Kasumi-1 (cell line): ENCODE measurements at places on chromosomes 6 and 20.

GRCh38 chr6:139587469-139587868, 213.0 kb upstream of the CITED2 start:
- DNase-seq, result no peak

- DNase-seq, result no peak
These were observed 284.7 kb downstream of the CDH26 start for GRCh38 chr20:60242836-60243505.

DNA sequence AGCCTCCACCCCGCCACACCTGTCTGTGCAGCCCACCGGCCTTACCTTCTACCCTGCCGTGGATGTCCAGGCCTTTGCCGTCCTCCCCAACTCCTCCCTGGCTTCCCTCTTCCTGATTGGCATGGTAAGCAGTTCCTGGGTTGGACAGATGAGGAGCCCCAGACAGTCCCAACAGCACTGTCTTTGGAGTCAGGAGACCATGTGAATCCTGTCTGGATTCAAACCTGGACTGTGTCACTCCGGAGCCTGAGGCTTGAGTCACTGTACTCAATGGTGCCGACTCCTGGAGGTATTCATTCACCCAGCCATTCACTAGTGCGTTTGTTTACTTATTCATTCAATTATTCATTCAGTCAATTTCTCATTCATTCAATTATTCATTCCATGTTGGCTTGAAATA, 20.0 kb upstream of the LBP start:
- DNase-seq, result no peak

GRCh38 chr20:44080646-44081267, 106.2 kb downstream of the JPH2 start:
- DNase-seq, result peak; percentile 75

GRCh38 chr6:157442291-157442690, 61.3 kb downstream of the ZDHHC14 start:
- no peak for DNase-seq

DNA sequence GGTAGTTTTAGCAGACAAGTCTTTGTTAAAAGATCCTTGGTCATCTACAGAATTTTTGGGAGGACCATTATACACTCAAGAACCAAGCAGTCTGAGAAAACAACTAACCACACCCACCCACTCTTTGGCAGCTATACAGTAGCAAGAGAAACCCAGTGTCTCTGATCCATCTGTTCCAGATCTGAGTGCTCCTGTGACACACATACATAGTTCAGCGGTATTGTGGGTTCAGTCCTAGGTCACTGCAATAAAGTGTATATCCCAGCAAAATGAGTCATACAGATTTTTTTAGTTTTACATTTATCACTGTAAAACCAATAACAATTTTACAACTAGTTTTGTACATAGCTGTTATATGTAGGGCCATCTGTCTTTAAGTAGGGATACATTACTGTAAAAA, 47.4 kb upstream of the PAK5 start:
- no peak for DNase-seq

DNA sequence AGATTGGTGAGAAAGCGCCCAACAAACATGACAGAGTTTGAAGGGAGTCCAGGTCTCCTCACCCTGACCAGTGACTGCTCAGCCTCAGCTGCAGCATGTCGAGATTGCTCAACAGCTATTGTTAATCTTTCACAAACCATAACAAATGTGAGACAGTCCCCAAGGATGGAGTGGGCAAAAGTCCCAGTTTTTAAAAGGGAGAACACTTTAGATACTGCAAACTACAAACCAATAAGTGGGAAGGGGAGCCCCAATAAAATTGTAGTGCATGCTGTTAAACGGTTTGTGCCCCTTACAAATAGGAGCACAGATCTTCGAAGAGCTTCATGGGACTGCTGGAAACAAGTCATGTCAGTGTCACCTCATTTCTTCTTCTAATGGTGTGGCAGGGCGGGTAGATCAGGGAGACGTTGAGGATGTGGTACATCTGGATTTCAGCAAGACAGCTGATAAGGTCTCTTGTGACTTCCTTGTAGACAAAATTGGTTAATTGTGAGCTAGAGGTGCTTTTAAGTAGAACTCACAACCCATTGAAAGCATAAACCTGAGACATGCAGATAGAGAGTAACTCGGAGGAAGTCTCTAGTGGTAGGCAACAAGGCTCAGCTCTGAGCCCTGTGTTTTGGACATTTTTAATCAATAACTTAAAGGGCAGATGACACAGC, 134.0 kb upstream of the ARMC2 start:
- peak; percentile 33 for DNase-seq

DNA sequence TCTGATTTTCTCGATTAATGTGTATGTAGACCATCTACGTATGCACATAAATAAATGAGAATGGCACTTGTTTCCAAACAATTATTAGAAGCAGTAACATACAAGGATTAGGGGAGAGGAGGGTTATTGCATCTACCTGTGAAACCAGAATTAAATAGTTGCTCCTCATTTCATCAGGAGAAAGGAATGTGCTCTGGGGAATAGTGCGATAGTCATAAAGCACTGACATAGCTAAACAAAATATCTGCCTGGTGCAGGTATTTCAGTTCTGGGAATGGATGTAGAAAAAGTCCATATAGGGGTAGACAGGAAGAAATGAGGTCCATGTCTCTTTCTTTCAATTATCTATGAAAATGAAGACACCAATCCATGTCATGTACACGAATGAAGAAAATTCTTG, 1.6 kb upstream of the ID4 start:
- DNase-seq, result no peak

GRCh38 chr6:90123831-90124230, 172.8 kb downstream of the BACH2 start:
- no peak for DNase-seq

DNA sequence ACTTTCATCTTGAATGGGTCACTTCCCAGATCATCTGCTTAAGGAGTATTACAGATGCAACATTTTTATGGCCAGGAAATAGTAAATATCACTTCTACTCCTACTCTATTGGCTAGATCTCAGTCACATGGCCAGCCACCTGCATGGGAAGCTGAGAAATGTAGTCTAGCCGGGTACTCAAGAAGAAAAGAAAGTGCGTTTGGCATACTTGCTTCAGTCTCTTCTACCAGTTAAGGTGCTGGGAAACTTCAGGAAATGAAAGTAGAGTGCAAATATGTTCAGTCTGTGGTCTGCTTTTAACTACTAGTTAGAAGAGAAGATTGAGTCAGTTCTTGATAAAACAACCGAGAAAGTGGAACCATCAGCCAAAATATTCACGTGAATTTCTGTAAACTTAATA, 129.2 kb downstream of the PDSS2 start:
- DNase-seq, result no peak
